Left lung (tissue), 14 donors: ENCODE measurements at places on chromosomes 2 and 18. TPM values are rescaled to one million over a fixed set of nuclear protein-coding genes. Genes with fewer than 3 reads are reported as not detected.
A peak's percentile ranks its signal among the peaks of the same experiment; 100 is the strongest.

- no peak for DNase-seq
Measured at GRCh38 chr18:51429644-51430043, 232.2 kb upstream of the MEX3C start.

DNA sequence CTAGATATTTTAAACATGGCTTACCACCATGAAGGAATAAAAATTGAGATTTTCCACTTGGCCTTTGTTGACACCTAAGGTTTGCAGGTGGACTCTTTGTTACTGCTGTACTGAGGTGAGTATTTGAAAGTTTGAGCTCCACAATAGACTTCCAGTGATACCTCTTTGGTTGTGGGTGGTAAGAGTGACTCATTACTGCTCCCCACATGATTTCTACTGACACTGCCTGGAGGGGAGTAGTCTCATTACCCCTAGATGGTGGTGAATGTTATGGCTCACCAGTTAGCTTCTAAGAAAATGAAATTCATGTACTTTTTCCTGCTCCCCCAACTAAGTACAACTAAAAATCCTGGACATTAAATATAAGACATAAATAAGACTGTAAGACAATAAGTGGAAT lies 1183.1 kb upstream of the TMEFF2 start:
- no peak for DNase-seq

DNA sequence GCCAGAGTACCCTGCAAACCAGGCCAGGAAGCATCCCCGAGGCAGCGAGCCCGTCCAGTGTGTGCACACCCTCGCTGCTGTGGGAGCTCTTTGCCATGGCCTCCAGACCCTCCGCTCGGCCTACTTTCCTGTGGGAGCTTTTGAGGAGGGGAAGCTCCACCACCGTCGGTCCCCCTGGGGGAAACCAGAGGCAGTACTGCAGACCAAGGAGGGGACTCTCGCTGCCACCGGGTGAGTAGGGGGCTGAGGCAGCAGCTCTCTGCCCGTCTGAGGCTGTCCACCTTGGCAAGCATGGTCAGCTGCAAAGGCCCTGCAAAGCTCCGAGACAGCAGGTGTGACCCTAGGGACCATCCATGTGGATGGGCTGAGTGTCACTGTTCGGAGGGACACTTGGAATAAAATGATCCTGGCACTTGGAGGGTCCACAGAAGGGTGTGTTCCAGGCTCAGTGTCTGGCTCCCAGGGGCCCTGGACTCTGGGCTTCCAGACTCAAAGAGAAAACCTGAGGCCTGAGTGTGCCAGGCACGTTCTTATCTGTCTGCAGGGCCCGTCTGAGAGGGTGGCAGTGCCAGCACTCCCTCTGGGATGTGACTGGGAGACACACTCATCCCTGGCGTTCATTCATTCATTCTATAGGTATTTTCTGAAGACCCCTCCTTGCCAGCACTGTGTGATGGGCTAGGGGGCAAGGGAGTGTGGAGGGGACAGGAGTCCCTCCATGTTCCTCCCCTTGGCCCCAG lies 282.8 kb upstream of the HS6ST1 start:
- DNase-seq: no peak

DNA sequence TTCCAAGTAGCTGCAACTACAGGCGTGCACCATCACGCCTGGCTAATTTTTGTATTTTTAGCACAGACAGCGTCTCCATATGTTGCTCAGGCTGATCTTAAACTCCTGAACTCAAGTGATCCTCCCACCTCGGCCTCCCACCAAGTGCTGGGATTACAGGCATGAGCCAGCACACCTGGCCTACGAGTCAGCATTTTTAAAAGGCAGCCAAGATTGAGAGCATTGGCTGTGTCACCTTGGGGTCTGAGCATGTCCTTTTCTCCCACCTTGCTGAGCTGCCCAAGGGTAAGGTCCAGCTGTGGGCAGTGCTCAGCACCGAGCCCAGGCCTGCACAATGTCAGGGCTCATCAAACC lies 142.8 kb upstream of the LMAN1 start:
- no peak for DNase-seq

- peak; percentile 21 for DNase-seq
Measured at GRCh38 chr18:57951999-57952774, 91.8 kb upstream of the NEDD4L start.

DNA sequence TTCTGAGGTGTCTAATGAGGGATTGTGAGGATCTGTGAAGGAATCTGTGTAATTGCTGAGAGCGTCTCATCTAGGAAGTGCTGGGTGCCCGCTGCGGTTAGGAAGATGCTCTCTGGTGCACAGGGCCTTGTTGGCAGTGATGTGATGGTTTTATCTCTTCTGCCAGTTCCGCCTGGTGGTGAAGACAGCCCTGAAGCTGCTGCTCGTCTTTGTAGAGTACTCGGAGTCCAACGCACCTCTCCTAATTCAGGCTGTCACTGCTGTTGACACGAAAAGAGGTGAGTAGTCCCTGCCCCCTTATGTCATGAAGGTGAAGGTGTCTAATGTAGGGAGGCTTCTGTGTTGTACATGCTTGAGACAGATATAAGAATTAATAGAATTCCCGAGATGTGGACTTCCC lies 234.2 kb downstream of the TPGS2 start:
- no peak for DNase-seq

GRCh38 chr2:96145036-96145847 lies at the start of gene DUSP2:
DUSP2 (minus strand) TSS chr2:96145440; CDS start chr2:96145354, 86 bp downstream.
- peak; percentile 95 for DNase-seq

SLC23A3 gene
- 4.4 TPM for total RNA-seq

C2orf81 gene
- total RNA-seq: 2.8 TPM

MC5R gene
- total RNA-seq: not detected

SNED1 gene
- total RNA-seq: 36.4 TPM
